ENCODE measurements at places on chromosomes 12 and 14. TPM values are rescaled to one million over a fixed set of nuclear protein-coding genes. Genes with fewer than 3 reads are reported as not detected.

DNA sequence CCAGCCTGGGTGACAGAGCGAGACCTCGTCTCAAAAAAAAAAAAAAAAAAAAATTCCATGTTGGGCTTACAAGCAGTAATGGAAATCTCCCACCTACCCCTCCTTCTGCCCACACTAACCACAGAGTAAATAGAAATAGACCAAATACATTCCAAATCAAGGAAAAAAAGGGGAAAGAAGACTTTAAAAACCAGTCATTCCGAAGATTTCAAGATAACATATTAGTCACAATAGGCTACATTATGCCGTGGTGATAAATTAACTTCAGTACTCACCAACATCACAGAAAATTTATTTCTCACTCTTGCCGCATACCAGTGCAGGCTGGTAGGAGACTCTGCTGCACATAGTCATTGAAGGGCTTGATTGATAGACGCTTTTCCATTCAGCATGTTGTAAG is 15.5 kb upstream of the ETV6 start:
- no peak for DNase-seq

- DNase-seq, result no peak
Measured at GRCh38 chr12:84384384-84384783, 528.2 kb downstream of the SLC6A15 start.

EPYC gene
- total RNA-seq, result not detected

- DNase-seq, result no peak
Measured at GRCh38 chr12:113601656-113602263, 130.1 kb upstream of the LHX5 start.

- peak; percentile 99 for DNase-seq
Measured at GRCh38 chr14:61355892-61356325, 34.5 kb downstream of the PRKCH start.

DNA sequence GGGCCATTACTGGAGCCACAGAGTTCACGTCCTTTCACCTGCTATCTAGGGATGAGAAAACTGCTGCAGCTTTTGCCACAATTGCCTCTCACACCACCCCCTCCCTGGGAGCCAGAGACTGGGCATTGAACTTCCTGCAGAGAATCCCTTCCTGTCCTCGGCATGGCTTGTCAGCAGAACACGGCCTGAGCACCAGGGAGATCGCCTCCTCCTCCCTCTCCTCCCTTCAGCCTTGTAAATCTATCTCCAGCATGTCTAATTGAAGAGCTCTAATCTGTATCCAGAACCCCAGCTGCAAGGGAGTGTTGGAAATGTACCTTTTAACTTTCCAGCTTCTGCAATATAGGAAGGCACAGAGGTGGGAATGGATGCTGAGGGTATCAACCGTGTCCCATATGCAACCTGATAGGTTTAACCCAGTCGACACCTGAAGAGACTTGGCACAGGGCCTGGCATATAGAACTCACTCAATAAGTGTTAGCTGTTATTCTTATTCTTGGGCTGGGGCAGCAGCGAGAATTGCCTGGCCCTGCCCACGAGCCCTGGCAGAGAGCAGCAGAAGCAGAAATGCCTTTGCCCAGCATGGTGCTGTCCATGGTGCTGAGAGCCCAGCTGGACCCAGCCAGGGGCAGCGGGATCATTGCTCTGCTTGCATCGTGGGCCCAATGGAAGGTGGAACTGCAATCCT is 26.8 kb downstream of the TMEM63C start:
- DNase-seq, result peak; percentile 16

GLIPR1L1 gene
- not detected for total RNA-seq

LRRC10 gene
- total RNA-seq, result not detected

DNA sequence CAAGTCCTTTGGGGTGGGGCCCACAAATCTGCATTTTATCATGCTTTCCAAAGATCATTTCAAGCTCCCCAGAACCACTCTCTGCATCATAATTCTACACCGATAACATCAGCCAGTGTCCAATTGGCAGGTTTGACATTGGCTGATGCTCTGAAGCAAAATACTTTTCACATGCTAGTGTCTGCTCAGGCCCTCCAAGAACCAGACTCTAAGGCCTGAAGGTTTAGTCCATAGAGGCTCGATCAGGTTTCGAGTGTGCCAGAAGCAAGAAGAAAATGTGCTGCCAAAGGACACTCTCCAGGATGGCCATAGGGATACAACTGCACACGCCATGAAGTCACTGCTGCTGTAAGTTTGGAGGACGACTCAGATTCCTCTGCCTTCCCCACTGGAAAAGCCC is 280.3 kb downstream of the KSR2 start:
- no peak for DNase-seq

- no peak for DNase-seq
Measured at GRCh38 chr12:124915239-124916236, 1.1 kb upstream of the UBC start.

TRAF3 gene
- 27.3 TPM for total RNA-seq

DNA sequence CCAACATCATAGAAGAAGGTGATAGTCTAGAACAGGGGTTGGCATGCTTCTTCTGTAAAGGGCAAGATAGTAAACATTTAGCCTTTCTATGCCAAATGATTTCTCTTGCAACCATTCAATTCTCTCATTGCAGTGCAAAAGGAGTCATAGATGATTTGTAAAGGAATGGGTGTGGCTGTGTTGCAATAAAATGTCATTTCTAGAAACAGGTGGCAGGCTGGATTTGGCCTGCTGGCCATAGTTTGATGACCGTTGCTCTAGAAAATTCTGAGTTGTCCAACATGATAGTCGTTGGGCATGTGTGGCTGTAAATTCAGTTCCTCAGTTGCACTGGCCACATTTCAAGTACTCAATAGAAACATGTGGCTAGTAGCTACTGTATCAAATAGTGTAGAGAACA is 21.7 kb downstream of the SMCO2 start:
- no peak for DNase-seq

DNA sequence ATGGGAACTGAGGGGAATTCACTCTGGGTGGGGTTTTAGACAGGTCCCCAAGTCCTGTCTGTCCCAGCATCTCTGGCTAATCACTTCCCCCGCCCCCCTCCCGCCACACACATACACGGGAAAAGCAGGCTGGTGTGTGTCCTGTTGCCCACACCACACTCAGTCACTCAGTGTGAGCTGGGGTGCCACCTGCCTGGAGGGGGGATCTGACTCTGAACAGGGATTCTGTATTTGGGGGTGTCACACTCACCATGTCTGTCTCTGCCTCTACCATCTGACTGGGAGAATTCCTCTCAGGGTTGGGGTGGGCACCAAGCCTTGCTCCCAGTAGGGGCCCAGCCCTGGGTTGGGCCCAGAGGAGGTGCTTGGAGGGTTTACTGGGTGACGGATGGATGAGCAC is 31.1 kb downstream of the SH2B3 start:
- no peak for DNase-seq

WNT1 gene
- not detected for total RNA-seq

- DNase-seq, result no peak
Measured at GRCh38 chr14:51498411-51499227, 153.1 kb upstream of the FRMD6 start.

GRCh38 chr14:52650774-52651173 is 44.6 kb downstream of the ERO1A start:
- DNase-seq, result no peak

TNFAIP2 gene
- total RNA-seq, result 136 TPM

CACNA2D4 gene
- not detected for total RNA-seq

DNA sequence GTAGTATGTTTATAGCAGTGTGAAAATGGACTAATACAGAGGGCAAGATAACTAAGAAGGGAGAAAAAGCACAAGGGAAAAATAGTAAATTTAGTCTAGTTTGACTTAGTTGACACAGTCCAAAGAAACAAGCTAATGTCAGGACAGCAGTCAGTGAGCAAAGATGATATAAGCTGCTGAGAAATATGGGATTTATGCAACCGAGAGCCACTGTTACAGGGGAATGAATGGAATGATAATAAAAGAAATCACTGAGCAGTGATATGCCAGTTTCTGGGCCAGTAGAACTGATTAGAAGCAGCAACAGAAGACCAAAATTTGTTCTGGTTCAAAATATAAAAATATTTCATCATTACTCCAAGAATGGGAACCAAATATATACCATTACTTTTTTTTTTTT is 60.1 kb downstream of the R3HDM2 start:
- no peak for DNase-seq

DNA sequence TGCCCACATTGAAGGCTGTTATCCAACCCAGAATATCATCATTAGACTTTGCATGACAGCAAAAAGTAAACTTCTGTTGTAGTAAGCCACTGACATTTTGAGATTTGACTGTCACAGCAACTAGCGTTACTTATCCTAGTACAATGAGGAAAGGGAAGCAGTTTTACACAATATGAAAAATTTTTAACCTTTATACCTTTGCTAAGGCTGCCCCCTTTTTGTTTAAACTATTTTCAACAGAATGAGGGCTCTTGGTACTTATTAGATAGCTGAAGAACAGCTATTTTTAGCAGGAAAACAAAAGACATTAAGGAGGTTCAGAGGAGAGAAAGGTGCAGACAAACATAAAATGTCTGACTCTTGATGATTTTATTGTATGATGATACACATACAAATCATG is 23.4 kb upstream of the TMX1 start:
- DNase-seq, result no peak

GRCh38 chr14:74459289-74459946 is 33.4 kb upstream of the SYNDIG1L start:
- DNase-seq, result no peak

GRCh38 chr12:51341251-51342007 is 5.0 kb downstream of the CELA1 start:
- DNase-seq, result peak; percentile 44

DNA sequence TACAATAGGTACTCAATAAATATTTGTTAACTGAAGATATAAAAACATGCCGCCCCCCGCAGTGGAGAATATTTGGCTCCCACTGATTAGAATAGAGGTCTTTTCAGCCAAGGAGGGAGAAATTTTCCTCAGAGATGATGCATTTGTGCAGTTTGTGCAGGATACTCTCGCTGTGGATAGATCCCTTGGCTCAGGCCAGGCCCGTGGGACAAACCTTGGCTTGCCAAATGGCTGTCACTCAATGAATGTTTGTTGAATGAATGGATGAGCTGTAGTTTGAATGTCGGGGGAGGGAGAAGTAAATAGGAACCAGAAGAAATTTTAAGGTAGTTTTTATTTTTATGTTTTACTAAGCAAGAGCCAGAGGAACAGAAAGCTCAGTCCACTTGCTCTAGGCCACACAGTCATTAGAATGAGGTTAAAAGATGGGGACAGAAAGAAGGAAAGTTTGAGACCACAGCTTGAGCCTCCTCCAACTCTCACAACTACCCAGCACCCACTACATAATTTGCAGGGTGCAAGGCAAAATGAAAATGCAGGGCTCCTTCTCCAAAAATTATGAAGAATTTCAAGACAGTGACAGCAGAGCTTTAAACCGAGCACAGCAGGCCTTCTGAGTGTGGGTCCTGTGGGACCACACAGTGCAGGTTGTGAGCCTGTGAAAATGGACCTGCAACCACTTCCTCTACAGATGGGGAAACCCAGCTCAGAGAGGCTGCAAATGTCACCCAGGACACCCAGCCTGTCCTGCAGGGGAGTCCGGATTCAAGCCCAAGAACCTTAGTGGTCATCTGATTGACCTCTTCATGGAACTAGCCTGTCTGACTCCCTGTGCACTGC is 51.4 kb downstream of the WSCD2 start:
- no peak for DNase-seq

DNA sequence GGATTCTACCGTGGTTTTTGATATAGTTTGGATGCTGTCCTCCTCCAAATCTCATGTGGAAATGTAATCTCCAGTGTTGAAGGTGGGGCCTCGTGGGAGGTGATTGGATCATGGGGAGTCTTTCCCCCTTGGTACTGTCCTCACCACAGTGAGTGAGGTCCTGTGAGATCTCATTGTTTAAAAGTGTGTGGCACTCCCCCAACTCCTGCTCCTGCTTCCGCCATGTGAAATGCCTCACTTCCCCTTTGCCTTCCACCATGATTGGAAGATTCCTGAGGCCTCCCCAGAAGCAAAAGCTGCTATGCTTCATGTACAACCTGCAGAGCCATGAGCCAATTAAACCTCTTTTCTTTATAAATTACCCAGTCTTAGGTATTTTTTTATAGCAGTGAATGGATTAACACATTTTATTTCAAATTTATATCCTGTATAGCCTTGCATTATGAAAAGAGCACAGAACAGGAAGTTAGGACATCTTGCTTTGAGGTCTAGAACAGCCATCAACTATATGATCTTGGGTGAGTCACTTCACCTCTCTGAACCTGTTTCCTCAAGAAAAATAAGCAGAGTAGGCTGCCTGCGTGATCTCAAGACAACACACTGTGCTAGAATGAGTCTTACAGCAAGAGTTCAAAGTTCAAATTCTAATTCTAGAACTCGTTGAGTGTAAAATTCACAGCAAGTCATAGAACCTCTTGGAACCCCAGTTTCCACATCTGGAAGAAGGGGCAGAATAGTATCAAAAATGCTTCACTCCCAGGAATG is 160.9 kb upstream of the EEA1 start:
- peak; percentile 79 for DNase-seq

GALNT16 gene
- total RNA-seq, result 1.3 TPM

CIDEB gene
- 2.0 TPM for total RNA-seq

DNA sequence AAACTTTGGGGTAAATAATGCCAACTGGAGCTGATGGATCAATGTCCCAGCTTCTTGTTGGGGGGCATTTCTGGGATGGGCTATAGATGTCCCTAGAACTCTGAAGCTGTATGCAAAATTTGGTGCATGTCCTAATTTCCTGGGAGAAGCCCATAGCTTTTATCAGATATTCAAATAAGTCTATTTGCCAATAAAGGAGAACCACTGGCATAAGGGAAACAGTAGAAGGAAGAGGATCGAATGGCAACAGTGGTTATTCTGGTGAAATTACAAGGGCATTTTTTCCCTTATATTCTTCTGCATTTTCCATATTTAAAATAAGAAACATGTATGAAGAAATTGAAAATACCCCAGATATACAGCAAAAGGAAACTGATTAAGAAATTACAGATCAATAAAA is 34.2 kb downstream of the PSMA6 start:
- DNase-seq, result no peak

- DNase-seq, result no peak
Measured at GRCh38 chr12:76083246-76083903, 1.1 kb downstream of the NAP1L1 start.

GLT8D2 gene
- total RNA-seq, result 3.8 TPM

- no peak for DNase-seq
Measured at GRCh38 chr12:122871851-122872780, 23.8 kb downstream of the VPS37B start.

GRCh38 chr14:65239143-65239937 is 137.0 kb upstream of the MAX start:
- DNase-seq, result no peak

DNA sequence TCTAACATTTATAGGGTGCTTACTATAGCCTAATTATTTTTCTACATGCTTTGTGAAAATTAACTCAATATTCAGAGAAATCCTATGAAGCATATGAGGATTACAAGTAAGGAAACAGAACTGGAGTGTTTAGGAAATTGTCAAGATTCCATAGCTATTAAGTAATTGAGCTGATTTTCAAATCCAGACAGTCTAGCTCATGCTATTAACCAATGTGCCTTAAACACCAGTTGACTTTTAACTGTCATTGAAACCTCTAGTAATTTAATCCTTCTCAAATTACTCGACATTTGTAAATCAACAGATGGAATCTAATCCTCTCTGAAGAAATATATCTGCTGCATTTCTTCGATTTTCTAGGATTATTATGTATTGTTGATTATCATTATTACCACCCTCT is 488.9 kb downstream of the MDGA2 start:
- peak; percentile 60 for DNase-seq

GRCh38 chr12:57000393-57000792 is 6.0 kb downstream of the ZBTB39 start:
- DNase-seq, result no peak

GRCh38 chr12:70120970-70121369 is 122.3 kb upstream of the CNOT2 start:
- no peak for DNase-seq

RFLNA gene
- 0.41 TPM for total RNA-seq

All from glomerular endothelial cell (primary cell).